Hematopoietic multipotent progenitor cell treated with erythropoietin and hydrocortisone succinate and interleukin-3 and kit ligand, for 4 days (in vitro differentiated cells): ENCODE measurements at places on chromosomes 4 and X.

DNA sequence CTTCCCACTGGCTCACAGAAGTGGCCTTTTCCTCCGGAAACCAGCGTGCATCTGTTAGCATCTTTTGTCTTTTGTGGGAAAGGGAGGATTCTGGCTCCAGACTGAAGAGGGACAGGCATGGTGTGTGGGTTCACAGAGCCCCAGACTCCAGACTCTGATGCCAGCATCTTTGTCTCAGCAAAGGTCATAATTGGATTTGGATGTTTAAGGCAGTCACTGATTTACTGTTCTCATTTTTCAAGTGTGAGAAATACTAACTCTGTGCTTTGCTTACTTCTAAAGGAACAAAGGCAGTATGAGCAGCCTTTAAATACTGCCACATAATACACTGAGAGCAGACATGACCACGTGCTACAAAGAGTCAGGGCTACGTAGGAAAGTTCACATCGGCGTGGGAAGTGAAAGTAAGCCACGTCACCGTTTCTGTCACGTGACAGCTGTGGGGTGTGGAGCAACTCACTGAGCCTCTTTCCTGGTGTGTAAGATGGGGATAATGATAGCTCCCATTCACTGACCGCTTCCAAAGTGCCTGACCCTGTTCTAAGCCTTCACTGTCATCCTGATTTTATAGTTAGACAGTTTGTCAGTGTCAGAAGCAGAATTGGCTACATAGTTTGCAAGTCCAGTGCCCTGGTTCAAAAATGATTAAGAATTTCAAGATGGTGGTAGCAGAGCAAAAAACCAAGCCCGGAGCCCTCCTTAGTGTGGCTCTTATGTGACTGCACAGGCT, 24.8 kb upstream of the TMSB4X start:
- peak; percentile 73 for DNase-seq

- DNase-seq = no peak
Measured at GRCh38 chr4:184399512-184399908, 74.8 kb downstream of the IRF2 start.

- DNase-seq = peak; percentile 86
Measured at GRCh38 chr4:102825261-102826091, 1.9 kb downstream of the UBE2D3 start.

- no peak for DNase-seq
Measured at GRCh38 chrX:26915064-26915463, 548.1 kb downstream of the PPP4R3C start.

GRCh38 chr4:20474119-20474518, 222.4 kb downstream of the SLIT2 start:
- DNase-seq = peak; percentile 25

- no peak for DNase-seq
Measured at GRCh38 chr4:113845138-113845537, 83.6 kb upstream of the CAMK2D start.

DNA sequence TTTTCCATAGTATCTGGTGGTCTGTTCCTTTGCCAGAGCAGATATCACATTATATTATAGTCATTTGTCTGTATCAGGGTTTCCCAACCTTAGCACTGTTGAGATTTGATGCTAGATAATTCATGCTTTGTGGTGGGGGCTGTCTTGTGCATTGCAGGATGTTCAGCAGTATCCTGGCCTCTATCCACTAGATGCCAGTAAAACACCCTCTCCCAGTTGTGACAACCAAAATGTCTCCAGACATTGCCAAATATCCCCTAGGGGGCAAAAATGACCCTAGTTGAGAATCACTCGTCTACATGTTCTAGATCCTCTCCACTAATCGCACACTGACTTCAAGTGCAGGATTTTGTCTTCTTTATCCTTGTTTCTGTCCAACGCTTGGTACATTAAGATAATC, 160.8 kb downstream of the FANCB start:
- peak; percentile 1 for DNase-seq

GRCh38 chr4:10185518-10186227, 69.1 kb upstream of the WDR1 start:
- DNase-seq = no peak

DNA sequence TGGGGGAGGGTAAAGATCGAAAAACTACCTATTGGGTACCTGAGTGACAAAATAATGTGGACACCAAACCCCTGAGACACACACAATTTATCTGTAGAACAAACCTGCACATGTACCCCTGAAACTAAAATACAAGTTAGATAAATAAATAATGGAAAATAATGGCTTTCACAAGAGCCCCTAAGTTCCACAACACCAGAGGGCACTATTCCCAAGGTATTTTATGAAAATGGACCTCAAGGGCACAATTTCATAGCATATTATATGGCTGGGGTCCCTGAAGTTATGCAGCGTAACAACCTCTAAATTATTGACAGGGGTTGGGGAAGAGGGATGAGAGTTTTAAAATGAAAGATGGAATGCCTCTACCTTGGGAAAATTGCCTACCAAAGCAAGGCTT, 81.3 kb upstream of the TMEM33 start:
- no peak for DNase-seq

- DNase-seq = no peak
Measured at GRCh38 chr4:175092114-175092513, 174.0 kb downstream of the ADAM29 start.

- no peak for DNase-seq
Measured at GRCh38 chr4:103024996-103025395, 5.5 kb upstream of the SLC9B1 start.

DNA sequence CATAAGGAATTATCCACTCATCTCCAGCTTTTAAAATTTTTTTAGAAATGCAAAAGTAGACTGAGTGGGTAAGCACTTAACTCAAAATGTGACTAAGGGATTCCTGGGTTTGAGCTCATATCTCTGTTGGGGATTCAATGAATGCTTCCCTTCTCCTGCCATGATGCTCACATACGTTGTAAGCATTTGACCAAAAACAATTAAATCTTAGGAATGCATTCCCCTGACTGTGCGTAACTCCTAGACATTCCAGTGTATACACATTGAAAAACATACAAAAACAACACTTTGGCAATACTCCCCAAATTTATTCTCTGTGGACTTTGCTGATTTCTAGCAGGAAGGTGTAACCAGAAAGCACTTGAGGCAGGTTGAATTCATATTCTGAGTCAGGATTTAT, 29.8 kb downstream of the SPANXA2 start:
- no peak for DNase-seq

- peak; percentile 46 for DNase-seq
Measured at GRCh38 chr4:152385551-152385950, 150.3 kb downstream of the FBXW7 start.

GRCh38 chrX:97797076-97797475, 913.4 kb downstream of the RPA4 start:
- no peak for DNase-seq

DNA sequence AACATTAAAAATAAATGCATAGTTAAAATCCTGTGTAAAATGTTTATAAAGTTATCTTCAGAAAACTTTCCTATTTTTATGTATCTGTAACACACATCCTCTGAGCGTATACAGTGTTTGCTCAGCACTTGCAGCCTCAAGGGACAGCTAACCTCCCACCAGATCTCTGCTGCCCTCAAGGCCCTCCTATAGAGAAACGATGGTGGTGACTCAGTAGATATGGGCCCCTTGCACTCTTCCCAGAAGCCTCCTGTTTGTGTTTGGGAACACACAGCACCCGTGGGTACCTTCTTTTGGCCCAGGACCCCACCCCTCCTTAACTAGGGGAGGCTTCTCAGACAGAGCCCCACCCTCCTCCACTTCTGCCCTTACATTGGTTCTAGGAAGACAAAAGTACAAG, 26.7 kb downstream of the PJA1 start:
- no peak for DNase-seq

- no peak for DNase-seq
Measured at GRCh38 chr4:166882221-166882620, 352.1 kb downstream of the SPOCK3 start.

DNA sequence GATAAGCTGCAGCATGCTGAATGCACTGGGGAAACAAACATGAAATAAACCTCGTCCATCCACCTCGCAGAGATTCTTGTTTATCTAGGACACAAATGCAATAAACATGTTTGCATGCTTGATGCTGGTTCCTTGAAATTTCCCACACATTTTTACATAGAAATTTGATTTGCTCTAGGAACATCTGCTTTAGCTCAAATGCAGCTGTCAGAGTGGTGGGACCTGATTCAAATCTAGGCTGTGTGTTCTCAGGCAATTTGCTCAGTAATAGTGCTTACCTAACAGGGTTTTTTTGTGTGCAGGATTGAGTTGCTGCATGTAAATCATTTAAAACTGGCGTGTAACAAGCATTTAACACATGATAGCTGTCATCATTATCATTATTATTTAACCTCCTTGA, 293.1 kb downstream of the QDPR start:
- DNase-seq = no peak

DNA sequence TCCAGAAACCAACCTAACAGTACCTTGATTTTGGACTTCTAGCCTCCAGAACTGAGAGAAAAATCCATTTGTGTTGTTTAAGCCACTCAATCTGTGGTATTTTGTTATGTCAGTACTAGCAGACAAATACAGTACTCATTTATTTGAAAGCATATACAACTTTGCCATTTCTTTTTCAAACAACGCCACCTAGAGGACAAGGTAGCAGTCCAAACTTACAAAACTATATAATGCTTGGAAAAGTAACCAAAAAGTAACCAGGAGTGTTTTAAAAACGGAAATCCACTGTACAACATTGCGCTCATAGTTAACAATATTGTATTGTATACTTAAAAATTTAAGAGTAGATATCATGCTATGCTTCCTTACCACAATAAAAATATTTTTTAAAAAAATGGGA, 37.0 kb upstream of the FGF13 start:
- peak; percentile 34 for DNase-seq

- no peak for DNase-seq
Measured at GRCh38 chr4:140047786-140048185, 106.2 kb downstream of the MAML3 start.

GRCh38 chr4:56240554-56241174, 146.6 kb downstream of the AASDH start:
- DNase-seq = peak; percentile 44

GRCh38 chr4:25440478-25441030, 63.5 kb downstream of the ANAPC4 start:
- no peak for DNase-seq

DNA sequence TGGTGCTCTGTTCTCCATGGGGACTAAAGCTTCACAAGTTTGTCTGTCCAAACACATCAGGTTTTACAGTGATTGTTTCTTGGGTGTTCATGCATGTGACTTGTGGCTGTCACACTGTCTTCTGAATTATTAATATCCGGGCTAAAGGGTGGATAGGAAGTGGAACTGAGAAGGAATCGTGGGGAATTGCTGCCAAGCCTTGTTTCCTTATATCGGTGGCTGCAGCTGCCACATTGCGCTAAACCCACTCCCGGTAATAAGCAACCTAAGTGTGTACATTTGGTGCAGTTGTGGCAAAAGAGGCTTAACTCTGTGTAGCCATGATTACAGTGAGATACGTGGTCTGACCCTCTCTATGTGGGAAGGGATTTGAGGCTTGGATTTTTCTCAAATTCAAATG, 30.7 kb downstream of the SEPTIN11 start:
- DNase-seq = peak; percentile 21

GRCh38 chr4:80322716-80323115, 12.8 kb upstream of the CFAP299 start:
- DNase-seq = peak; percentile 32

DNA sequence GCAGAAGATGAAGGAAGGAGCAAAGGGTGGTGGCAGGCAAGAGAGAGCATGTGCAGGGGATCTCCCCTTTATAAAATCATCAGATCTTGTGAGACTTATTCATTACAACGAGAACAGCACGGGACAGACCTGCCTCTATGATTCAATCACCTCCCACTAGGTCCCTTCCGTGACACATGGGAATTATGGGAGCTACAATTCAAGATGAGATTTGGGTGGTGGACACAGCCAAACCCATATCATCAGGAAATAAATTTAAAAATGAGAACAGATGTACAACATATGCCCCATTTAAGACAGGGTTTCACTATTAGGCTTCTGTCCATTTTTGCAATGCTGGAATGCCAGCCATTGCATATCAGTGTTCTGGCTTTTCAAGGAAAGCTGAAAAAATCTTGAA, 346.7 kb upstream of the SLIT2 start:
- no peak for DNase-seq

GRCh38 chr4:138062929-138063328, 179.2 kb downstream of the SLC7A11 start:
- DNase-seq = no peak

GRCh38 chr4:10384974-10385373, 72.3 kb downstream of the ZNF518B start:
- DNase-seq = no peak

- peak; percentile 0 for DNase-seq
Measured at GRCh38 chrX:113260474-113260873, 419.8 kb upstream of the AMOT start.

GRCh38 chrX:19343085-19343534, 617 bp upstream of the PDHA1 start:
- no peak for DNase-seq

DNA sequence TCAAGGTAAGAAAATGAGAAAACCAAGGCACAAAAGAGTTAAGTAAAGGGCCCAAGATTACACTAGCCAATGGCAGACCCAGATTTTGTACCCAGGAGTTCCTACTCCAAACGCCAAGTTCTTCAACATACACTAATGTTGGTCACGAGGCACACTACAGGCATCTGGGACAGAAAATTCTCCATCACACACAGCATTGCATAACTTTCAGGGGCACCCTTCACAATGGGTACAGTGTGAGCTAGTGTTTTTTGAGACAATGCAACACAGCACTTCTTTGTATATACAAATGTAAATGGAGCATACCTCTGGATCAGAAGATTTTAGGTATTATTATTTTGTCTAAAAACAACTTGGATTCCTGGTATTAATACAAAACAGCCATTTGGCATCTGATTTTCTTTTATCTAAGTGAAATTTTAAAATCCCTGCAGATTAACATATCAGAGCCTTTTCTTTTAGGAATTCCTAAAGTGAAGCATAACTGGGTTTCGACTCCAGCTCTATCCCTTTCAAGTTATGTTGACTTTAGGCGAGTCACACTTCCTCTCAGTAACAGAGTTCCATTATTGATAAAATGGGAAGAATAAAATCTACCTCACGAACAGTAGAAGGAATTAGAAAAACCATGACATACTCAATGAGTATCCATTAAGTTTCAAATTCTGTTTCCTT, 41.1 kb downstream of the ADGRA3 start:
- DNase-seq = no peak

DNA sequence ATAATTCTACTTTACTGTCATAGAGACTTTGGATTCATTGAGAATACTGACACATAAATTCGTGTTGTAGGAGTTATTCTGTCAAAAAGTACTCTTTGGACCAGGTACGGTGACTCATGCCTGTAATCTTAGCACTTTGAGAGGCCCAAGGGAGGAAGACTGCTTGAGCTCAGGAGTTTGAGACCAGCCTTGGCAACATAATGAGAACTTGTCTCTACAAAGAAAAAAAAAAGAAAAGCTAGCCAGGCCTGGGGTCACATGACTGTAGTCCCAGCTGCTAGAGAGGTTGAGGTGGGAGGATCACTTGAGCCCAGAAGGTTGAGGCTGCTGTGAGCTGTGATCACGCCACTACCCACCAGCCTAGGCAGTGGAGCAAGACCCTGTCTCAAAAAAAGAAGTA, 54.9 kb downstream of the WDR19 start:
- DNase-seq = no peak

GRCh38 chrX:38943120-38943519, 141.9 kb downstream of the MID1IP1 start:
- DNase-seq = no peak
